Foreskin melanocyte (primary cell): ENCODE measurements at places on chromosomes 5 and 9.

DNA sequence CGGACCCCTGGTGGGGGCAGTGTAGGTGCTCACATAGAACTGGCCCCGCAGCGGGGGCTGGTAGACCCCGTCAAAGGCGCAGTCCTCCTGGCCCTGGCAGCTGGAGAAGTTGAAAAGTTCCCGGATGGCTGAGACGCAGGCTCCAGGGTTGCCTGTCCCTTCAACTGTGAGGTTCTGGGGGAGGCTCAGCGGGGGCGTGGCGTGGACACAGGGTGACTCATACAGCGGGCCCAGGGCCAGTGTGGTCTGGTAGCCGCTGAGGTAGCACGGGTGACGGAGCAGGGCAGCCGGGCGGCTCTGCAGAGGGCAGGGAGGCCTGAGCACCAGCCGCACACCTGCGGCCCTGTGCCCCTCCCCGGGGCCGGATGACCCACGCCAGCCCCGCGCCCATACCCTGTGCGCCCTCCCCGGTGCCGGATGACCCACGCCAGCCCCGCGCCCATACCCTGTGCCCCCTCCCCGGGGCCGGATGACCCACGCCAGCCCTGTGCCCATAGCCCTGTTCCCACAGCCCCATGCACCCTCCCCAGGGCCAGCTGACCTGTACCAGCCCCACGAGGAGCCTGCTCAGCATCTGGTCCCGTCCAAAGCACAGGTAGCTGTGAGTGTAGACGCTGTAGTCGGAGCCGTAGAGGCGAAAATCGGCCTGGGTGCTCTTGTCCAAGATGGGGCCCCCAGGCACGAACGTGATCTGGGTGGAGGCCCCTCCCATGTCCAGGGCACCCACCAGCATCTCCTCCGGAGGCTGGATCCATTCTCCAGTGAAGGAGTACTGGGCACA is 5.0 kb downstream of the ENTPD8 start:
- DNase-seq: no peak

GRCh38 chr9:37753489-37754190 is at the start of gene TRMT10B:
Gene TRMT10B, plus strand, starts transcription at chr9:37753805. Its CDS starts 8,127 bp downstream, at chr9:37761932.
- DNase-seq: peak; percentile 65

- no peak for DNase-seq
Measured at GRCh38 chr9:100674419-100675122, 96.7 kb downstream of the CAVIN4 start.

GRCh38 chr5:174773371-174773770 is 49.0 kb downstream of the MSX2 start:
- no peak for DNase-seq

DNA sequence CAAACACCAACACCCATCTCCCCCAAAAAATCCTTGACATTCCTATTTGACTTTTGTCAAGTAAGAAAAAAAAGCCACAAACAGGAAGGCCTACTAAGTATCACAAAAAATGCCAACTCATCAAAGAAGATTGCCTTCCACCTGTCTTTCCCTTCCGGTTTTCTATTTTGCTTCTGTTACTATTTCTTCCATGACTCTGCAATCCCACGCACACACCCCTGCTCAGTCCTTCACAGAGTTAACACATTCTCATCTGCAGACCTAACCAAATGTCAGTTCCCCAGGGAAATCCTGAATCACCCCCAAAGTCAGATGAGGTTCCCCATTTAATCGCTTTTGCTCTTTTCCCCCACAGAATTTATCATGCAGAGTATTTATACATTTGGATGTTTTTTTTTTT is 15.1 kb downstream of the LPAR1 start:
- no peak for DNase-seq

GRCh38 chr5:32729651-32730050 is 18.5 kb downstream of the NPR3 start:
- no peak for DNase-seq

DNA sequence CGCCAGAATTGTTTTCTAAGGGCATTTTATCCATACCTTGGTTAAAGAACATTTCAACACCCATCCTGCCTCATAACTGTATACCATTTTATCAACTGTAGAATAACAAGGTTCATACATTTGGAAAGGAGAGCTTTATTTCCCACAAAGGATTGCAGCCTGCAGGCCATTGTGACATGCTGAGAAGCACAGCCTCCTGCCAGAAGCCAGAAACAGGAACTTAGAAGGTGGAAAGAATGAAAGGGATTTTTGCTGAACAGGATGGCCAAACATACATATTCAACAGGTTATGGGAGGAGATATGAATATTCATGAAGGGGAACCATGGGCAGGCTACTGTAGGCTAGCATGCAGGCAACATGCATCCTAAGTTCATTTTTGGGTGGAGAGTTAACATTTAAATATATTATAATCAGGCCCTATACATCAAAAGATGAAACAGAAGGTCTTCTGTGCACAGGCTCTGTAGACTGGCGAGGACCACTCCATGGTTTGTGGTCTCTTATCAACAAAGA is 59.9 kb upstream of the DIRAS2 start:
- no peak for DNase-seq

GRCh38 chr9:103068753-103069152 is 73.6 kb downstream of the CYLC2 start:
- DNase-seq: no peak

GRCh38 chr5:156670615-156671014 is 179.5 kb upstream of the PPP1R2B start:
- DNase-seq: no peak

DNA sequence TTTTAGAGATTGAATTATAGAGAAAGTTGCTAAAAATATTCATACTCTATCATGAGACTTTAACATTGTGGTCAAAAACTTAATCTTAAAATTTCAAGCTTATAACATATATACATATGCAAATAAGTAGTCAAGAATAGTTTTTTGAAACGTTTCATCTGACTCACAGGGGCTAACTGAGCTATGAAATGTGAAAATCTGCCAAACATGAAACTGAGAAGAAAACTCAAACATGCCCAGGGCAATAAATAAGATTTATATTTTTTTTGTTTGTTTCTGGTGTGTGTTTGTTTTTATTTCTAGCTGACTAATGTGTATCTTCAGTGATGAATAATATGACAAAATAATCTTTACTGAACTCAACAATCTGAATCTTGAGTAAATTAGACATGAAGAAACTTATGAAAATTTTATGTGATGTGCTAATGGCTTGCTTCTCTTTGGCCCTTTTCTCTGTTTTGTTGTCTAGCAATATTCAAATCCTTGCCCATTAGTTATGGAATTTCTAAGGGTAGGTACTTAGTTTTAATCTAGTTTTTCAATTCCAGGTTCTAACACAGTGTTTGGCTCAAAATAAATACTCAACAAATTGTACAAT is 99.9 kb downstream of the FAM174A start:
- DNase-seq: no peak

GRCh38 chr5:180470361-180470760 is 23.8 kb upstream of the CNOT6 start:
- DNase-seq: no peak

GRCh38 chr5:135394095-135394494 is 4.9 kb downstream of the MACROH2A1 start:
- DNase-seq: no peak

- DNase-seq: no peak
Measured at GRCh38 chr9:95226921-95227320, 90.6 kb downstream of the FANCC start.

DNA sequence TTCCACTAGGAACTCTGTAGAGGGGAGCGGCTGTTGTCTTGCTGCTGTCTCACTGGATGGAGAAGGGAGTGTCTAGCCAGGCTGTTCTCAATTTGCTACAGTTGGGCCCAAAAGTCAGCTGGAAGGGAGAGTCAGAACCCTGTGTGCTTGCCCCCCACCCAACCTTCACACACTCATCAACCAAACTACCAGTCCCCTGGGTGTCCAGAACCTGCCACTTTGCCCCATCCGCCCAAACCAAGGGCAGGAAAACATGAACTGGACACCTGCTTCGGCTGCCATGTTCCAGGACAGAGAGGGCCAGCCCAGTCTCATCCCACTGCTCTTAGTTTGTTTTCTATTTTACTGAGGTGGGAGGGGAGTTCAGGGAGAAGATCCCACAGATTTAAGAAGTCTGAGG is 82.1 kb downstream of the S1PR3 start:
- no peak for DNase-seq

DNA sequence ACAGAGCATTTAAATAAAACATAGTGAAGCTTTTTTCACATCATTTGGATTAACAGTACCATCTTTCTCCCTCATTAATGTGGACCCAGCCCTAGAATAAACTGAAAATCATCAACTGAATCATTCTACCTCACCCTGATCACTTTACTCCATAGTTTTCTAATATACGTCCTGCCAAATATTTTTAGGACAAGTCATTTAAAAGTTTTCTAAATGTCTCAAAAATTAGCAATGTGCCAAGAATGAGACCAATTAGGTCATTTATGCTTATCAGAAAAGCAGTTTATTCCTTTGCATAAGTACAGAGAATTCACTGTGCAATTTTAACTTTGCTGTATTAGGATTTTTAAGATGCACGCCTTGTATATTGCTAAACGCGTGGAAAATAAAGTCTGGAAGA is 284.4 kb downstream of the PIK3R1 start:
- DNase-seq: no peak

- DNase-seq: peak; percentile 83
Measured at GRCh38 chr9:115167175-115167574, 49.2 kb upstream of the TNC start.

DNA sequence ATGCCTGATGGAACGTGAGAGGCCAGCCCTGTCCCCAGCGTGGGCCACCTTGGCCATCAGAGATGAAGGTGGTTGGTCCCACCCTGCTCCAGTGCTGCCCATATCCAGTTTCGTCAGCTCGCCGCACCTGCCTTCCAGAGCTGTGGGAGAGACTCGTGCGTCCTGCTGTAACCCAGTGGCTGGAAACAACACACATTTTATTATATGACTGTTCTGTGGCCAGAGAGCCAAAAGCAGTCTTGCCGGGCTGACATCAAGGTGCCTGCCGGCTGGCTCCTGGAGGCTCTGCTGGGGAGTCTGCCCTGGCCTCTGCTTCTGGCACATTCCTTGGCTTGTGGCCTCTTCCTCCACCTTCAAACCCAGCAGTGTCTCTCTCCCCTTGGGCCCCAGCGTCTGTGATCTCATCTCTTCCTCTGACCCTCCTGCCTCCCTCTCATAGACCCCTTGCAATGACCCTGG is 94.7 kb downstream of the RXRA start:
- DNase-seq: no peak

DNA sequence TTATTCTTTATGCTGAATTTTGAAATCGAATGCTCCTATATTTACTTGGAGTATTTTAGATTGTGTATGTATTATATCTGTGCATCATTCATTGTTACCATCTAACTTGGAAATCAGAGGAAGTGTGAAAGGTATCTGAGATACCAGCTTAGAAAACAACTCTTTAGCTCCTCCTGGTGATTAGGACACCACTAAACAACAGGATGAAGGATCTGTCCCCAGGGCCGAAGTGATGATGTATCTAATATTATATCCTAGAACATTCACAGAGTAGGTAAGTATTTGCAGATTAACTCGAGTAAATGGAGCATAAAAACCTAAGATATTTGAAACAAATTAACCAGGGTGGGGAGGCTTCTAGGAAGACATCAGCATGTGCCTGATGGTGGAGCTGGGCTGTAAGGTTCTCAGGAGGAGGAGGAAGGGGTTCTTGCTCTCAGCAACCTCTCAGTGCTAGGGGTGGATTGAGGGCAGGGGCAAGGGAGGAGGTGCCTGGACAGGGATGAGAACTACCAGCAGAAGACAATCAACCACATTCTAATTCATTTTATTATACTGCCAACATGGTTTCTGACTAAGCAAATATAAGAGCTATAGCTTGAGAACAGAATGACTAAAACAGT is 2.6 kb upstream of the NFIL3 start:
- peak; percentile 42 for DNase-seq

DNA sequence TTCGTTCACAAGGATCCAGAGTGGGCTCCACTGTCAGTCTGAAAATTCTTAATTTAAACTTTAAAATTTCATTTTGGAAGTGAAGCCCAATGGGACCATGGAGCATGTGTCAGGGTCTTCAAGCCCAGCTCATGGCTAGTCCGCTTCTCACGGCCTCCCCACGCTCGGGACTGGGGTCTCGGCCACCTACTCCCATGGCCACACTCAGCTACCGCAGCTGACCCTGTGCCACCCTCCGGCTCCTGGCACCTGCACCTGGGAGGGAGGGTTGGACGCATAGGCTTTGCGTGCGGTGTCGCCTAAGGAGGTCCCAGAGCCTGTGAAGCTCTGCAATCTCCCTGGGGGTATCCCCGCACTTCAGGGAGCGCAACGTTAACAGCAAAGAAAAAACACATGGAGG is 175.7 kb upstream of the PRLR start:
- no peak for DNase-seq

DNA sequence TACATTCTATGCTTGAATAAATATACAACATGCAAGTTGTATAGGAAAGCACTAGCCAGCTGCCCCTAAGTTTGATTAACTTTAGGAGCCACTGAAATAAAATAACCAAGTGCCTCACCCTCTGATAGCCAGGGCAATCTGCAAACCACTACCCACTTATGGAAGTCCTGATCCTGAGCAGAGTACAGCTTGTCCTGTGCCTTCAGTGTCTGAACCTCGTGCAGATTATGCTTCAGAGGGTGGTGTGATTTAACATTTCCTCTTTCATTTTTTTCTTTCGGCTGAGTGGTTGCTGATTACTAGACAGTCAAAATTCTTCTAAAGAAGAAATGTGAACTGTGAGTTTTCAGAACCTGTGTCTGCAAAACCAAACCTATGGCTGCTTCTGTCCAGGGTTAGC is 327.7 kb downstream of the PIK3R1 start:
- no peak for DNase-seq

GRCh38 chr5:59149271-59149670 is 566.4 kb downstream of the RAB3C start:
- no peak for DNase-seq

GRCh38 chr5:143418140-143418866 is 14.8 kb upstream of the NR3C1 start:
- DNase-seq: no peak

DNA sequence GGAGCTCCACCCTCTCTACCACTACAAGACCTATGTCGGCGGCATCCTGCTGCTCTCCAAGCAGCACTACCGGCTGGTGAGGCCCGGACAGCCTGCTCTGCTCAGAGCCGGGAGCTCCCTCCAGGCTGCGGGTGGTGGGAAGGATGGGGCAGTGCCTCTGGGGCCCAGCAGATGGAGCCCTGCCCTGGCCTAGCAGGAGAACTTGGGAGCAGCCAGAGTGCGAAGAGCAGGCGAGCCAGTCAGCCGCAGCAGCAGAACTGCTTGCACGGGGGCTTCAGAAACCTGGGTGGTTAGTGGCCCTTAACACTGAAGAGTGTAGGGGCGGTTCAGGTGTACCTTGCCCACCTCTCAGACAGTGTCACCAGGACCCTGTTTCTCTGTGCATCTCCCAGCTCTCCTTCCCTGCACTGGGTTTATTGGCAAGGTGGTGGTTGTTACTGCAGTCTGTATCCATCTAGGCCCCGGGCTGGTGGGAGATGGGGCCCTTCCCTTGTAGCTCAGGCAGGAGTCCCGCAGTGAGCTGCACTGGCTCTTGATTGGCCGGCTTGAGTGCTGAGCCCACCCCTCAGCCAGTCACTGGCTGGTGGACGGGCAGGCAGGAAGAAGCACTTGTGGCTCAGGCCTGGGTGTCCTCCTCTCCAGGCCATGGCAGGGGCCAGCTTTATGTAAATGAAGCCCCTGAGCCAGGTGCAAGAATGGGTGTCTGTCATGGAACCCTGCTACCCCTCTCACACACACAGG is 7.7 kb downstream of the B4GALT7 start:
- peak; percentile 68 for DNase-seq
